ENCODE measurements at places on chromosomes 12 and 14.

DNA sequence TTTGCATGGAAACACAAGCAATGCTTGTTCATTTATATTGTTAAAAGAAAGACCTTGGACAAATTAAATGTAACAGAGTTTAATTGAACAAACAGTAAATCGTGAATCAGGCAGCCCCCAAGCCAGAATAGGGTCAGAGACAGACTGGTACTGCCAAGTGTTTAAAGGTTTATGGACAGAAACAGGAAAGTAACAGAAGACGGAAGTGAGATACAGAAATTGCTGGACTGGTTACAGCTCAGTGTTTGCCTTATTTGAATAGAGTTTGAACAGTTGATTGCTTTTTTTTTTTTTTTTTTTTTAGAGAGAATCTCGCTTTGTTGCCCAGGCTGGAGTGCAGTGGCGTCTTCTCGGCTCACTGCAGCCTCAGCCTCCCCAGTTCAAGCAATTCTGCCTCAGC lies 50.3 kb downstream of the DAO start:
- DNase-seq, result no peak

DNA sequence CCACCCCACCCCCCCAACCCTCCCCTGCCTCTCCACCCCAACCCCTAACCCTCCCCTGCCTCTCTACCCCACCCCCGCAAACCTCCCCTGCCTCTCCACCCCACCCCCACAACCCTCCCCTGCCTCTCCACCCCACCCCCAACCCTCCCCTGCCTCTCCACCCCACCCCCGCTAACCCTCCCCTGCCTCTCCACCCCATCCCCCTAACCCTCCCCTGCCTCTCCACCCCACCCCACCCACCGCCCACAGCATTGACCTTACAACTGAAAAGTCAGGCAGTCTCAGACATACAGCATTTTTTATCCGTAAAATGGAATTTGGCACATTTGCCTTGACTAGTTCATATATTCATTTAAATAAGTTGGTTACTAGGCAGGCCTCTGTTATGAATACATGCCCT lies 38.6 kb upstream of the ACTN1 start:
- DNase-seq, result no peak

DNA sequence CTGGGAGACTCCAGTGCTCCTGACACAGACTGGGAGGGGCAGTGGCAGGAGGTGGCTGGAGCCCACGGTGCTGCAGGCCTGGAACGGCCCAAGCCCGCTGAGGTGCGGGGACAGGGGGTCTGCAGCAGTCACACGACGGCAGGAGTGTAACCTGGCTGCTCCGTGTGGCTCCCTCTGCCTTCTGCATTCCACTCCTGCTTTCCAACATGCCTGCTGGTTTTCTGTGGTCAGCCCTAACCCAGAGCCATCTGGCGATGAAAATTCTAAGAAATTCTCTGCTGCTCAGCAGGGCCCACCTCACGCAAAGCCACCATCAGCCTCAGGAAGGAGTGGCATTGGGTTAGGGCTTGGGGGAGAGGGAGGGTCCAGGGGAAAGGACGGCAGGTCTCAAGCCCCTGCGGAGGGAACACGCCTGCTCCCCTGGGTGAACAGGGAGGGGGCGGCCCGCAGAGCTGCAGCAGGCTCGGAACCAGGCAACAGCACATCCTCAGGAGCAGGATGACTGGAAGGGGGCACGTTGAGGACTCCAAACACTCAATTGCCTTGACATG lies 5.0 kb upstream of the FBRSL1 start:
- no peak for DNase-seq

GRCh38 chr12:15534322-15534721 lies 212.0 kb downstream of the PTPRO start:
- no peak for DNase-seq

- DNase-seq, result no peak
Observed at GRCh38 chr12:131210506-131211339, 257.0 kb downstream of the ADGRD1 start.

- DNase-seq, result no peak
Observed at GRCh38 chr14:92323011-92323915, at the start of gene SLC24A4. Gene SLC24A4, plus strand, starts transcription at chr14:92323165. Its CDS starts 666 bp downstream, at chr14:92323831.

DNA sequence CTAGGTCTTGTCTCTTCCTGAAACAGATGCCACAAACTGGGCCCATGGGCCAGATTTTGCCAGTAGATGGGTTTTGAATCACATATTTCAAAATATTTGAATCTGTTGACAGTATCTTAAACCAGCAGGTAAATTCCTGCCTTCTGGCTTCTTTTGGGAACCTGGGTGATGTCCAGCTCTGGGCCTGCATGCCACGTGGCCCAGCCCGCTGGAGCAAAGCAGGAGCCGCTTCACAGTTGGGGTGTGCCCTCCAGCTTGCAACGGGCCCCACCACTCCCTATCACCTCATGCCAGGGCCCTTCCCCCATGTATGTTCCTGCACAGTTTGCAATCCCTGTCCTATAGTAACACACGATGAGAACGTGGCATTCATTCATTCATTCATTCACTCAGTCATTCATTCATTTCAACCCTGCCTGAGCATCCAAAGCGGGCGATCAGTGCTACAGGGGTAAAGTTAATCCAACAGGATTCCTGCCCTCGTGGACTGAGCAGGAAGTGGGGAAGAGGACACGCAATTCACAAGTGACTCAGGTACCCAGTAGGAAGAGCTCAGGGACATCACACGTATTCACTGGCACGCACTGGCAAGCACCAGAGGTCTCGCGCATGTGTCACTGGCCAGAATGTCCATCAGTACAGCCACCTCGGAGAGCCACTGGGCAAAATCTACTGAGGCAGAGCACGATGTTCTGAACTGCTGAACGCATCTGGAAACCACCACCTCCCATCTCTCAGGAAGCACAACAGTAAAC lies 27.8 kb downstream of the SCARB1 start:
- DNase-seq, result no peak

DNA sequence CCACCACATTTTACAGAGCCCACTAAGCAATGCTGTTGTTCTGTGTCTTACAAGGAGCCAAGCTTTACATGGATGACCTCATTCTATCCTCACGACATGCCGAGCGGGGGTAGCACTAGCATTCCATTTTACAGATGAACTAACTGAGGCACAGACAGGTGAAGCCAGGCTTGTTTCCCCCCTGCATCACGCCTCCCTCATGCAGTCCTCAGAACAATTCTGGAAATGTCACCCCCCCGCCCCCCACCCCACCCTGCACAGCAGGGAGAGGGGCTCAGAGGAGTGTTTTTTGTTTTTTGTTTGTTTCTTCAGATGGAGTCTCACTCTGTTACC lies 1.5 kb downstream of the SLC8B1 start:
- DNase-seq, result no peak

DNA sequence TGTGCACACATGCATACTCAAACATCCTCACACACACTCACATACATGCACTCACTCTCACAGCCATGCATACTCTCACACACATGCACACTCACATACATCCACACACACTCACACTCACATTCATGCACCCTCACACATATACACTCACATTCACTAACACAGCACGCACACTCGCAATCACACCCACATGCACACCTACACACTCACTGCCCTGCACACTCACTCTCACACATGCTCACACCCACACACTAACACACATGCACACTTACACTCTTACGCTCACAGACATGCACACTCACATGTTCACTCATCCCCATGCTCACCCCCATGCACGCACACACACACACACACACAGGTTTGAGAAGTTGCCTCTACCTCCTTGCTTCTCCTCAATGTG lies 63.2 kb upstream of the SFSWAP start:
- DNase-seq, result no peak

GRCh38 chr14:34254571-34254970 lies 207.5 kb downstream of the SPTSSA start:
- DNase-seq, result no peak

DNA sequence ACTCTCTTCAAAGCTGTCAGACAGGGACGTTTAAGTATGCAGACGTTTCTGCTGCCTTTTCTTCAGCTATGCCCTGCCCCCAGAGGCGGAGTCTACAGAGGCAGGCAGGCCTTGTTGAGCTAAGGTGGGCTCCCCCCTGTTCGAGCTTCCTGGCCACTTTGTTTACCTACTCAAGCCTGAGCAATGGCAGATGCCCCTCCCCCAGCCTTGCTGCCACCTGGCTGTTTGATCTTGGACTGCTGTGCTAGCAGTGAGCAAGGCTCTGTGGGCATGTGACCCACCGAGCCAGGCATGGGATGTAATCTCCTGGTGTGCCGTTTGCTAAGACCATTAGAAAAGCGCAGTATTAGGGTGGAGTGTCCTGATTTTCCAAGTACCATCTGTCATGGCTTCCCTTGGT lies 900.4 kb upstream of the MDGA2 start:
- peak; percentile 49 for DNase-seq

DNA sequence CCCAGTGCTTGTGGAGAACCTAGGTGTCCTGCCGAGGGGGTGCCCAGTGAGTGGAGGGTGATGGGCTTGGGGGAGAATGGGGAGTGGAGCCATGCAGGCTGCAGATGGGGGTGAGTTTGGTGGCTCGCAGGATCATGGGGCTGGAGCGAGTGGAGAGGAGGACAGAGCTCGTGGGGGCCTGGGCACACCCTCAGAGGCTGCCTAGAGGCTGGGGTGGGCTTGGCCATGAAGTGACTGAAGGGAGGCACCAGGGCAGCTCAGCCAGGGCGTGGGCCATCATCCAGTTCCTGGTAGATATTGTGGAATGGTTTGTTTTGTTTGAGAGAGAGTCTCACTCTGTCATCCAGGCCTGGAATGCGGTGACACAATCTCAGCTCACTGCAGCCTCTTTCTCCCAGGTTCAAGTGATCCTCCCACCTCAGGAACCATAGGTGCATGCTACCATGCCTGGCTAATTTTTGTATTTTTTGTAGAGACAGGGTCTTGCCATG lies 43.4 kb upstream of the AMN start:
- no peak for DNase-seq

- DNase-seq, result no peak
Observed at GRCh38 chr14:36784541-36784940, 122.9 kb downstream of the PAX9 start.

GRCh38 chr12:131860472-131861260 lies 32.5 kb downstream of the MMP17 start:
- DNase-seq, result peak; percentile 64

GRCh38 chr14:89672636-89673511 lies 255.8 kb upstream of the FOXN3 start:
- no peak for DNase-seq

DNA sequence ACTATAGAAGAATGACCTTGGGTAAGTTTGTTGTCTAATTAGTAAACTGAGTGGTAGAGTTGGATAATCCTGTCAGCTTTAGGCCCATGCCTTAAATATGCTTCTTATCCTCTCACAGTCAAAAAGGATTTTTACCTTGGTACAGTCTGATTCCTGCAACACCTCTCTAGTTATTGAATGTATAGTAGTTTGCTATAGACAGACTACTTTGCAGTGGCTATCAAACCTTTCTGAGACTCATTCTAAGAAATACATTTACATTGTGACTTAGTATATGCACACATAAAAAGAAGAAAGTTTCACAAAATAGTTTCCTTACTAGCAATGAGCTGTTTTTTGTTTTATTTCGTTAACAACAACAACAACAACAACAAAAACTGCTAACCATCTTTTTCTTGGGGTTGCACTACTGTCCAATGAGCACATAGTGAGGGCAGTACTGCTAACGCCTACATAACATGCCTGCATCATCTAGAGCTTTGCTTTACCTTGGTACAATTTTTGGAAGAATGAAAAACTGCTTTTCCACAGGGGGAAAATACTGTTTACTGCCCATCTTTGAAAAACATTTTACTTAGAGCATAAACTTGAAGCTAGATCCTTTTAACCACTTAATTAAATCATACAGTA lies 28.5 kb downstream of the WNK1 start:
- DNase-seq, result no peak

- no peak for DNase-seq
Observed at GRCh38 chr12:84661786-84662185, 250.8 kb downstream of the SLC6A15 start.

- DNase-seq, result no peak
Observed at GRCh38 chr12:19998411-19998810, 369.9 kb upstream of the PDE3A start.

GRCh38 chr14:24710403-24711112 lies 76.6 kb upstream of the GZMB start:
- DNase-seq, result peak; percentile 18

- no peak for DNase-seq
Observed at GRCh38 chr14:40204441-40205175, 772.4 kb upstream of the FBXO33 start.

GRCh38 chr12:119447126-119447525 lies 112.6 kb downstream of the CCDC60 start:
- no peak for DNase-seq

- DNase-seq, result no peak
Observed at GRCh38 chr14:73610687-73611086, 1.6 kb upstream of the ACOT6 start.

- DNase-seq, result peak; percentile 14
Observed at GRCh38 chr14:102591372-102591943, 991 bp upstream of the RCOR1 start.

- no peak for DNase-seq
Observed at GRCh38 chr12:22728987-22729386, 104.0 kb downstream of the ETNK1 start.

DNA sequence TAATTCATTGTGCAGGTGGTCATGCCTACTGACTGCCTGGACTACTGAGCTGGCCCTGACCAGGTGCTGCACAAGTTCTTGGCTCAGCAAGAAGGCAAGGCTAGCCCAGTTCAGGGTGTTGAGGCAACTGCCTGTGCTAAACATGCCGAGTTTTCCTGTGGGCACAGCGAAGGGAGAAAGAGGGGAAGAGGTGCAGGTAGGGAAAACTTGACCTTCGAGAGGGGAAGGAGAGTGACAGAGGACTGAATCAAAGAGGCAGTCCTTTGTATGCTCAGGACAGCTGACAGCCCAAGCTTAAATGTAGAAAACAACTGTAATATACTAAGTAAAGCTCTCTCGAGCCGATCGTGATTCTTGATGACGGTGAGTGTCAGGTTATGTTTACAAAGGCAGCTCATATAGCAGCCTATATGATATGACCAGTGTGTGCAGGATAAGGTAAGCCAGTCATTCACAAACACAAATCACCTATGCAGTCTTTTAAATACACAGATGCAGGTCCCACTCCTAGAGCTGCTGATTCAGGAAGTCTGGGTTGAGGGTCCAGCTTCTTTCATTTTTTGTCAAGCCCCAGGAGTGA lies 2.6 kb downstream of the IRAK3 start:
- peak; percentile 21 for DNase-seq

DNA sequence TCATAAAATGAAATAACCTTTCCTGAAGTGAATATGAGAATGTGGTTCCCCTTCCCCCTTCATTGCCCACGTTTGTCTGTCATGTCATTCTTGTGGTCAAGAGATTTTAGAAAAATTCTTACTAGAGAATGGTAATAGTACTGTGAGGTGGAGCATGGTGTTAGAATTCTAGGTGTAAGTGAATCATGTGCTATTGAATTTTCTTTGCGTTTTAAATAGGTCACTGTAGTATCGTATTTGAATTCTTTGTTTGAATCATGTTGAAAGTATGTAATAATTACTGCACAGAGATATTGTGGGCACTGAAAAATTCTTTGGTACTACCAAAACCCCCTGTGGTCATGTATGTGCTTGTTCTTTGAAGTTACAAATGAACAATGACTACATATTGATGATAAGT lies 49.9 kb downstream of the FUT8 start:
- DNase-seq, result no peak

GRCh38 chr14:75399843-75400775 lies 27.7 kb upstream of the JDP2 start:
- no peak for DNase-seq
